Fibroblast of skin of left quadriceps (primary cell): ENCODE measurements at places on chromosomes 6 and 20.

DNA sequence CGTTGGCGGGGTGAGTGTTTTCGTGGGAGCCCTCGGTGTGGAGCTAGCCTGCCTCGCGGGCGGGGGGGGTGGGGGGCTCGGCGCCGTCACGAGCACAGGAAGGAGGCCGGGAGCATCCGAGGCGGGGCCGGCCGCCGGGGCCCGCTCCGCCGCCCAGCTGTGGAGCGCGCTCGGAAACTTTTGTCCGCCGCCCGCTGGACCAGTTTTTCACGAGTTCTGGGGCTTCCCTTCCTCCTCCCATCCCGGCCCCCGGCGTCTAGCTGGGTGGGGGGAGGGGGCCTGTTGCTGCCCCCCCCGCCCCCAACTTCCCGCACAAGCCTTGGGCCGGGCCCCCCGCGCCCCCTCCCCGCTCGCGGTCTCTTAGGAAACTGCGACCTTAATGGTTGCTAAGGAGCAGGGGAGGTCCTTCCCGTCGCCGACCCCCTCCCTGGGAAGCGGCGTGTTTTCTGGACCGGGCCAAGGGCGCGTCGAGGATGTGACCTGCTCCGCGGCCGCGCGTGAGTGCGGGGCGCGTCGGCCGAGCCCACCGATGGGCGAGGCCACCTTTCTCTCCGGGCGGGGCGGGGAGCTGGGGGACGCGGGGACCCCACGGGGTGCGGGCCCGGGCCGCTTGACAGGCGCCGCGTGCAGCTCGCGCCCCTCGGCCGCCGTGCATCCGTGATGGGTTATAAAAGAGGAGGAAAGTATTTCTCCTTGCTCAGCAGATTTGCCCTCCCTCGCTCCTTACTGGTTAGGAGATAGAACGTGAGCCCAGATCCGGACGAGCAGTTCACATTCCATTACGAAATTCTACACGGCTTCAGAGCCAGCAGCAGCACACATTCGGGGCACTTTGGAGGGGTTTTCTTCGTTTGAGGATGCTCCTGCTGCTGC is 1.4 kb downstream of the RREB1 start:
- peak; percentile 61 for DNase-seq

DNA sequence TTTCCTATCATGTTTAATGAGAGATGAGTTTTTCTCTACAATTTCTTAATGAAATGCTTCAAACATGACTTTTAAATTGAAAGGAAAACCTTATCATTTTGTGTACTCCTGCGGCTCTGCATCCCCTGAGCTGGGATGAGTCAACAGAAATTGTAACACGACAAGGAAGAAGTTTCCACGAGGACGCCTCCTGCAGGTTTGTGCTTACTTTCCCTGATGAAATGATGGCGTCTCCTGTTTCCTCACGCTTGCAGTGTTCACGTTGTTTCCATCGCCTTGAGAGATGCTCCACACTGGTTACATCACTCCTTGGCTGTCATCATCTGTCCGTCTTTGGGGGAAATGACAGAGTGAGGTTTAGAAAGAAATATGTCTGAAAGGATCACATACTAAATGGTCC is 233.7 kb upstream of the ZFP64 start:
- peak; percentile 87 for DNase-seq

DNA sequence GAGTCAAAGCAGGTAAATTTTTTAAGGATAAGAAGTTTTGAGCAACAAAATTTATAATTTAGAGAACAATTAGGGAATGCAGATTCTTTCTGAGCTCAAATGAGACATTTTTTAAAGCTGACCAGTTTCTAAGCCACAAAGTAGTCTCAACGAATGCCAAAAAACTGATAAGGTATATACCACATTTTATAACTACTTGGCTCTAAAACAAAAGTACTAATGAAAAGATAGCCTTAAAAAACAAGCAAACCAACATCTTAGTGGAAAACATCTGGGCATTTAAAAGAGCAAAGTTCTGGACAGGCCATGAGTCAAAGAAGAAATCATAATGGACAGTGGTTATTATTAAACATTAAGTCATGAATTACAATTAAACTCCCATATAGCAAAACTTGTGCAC is 23.2 kb upstream of the RNF146 start:
- no peak for DNase-seq

GRCh38 chr6:15441215-15441868 is 195.5 kb downstream of the JARID2 start:
- peak; percentile 52 for DNase-seq

DNA sequence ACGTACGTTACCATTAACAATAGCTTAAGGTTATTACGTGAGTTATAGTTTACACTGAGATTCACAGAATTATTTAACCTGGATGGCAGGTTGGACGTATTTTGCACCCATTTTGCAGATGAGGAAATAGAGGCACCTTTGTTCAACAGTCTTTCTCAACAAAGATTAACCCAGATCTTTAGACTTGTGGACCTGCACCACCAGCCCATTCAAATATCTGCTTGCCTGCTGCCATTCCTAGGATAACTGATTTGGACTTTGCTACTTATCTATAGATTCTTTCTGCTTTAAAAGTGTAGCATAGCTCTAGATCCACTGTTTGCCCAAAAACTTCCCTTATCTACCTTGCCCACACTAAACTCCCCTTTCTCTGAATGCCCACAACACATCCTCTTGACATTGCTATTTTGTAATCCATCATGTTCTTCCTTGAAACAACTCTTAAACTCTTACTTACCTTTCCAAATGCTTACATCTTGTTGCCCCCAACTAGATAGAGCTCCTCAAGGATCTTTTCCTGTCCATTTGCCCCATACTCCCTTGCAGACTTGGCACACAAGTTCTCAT is 56.4 kb upstream of the TNFAIP3 start:
- no peak for DNase-seq

- DNase-seq = no peak
Measured at GRCh38 chr6:126199466-126199865, 140.4 kb upstream of the CENPW start.

DNA sequence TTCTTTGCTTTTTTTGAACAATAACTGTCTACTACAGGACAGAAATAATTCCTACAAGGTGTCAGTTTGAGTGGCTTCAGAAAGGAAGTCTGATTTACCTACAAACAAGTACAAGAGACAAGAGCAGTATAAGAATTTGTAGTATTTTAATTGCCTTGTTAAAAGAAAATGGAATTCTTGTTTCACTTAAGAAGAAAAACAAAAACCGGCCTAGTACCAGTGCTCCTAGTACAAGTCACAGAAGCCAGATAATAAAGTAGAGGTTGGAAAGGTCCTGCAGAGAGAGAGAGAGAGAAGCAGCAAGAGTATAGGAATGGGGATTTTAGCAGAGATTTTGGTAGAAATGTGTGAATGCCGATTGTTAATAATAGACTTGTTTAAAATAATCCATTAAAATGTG is 6.4 kb downstream of the TAB2 start:
- no peak for DNase-seq

- DNase-seq = no peak
Measured at GRCh38 chr20:1402149-1402548, 9.3 kb upstream of the FKBP1A start.

DNA sequence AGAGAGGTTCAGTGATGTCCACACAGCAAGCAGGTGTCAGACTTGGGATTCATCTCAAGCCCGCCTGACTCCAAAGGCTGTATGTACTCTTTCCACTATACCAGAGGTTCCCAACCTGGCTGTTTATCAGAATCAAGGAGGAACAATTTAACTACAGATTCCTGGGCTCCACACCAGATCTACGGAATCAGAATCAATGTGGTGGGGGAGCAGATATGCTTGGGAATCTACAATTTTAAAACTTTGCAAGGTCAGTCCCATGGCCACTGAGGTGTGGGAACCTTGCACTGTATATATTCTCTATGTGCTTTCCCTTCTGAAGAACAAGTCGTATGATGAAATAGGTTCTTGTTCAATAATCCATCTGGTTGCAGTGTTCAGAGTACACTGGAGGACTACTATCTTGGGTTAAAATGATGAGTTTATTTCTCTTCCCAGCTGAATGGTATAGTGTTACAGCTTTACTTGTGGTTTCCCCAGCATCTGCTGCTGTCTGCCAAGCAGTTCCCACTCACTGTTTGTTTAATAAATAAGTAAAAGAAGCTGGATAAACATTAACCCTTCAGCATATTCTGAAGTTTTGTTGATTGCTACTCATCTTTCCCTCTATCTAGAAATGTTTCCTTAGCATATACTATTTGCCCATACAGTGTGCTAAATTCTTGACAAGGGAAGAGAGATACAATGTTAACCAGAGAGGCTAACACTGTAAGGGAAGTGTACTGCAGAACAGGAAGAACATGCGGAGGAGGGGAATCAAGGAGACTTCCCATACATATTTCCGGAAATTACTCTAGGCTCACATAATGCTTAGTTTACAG is 9.9 kb downstream of the TTI1 start:
- peak; percentile 74 for DNase-seq

GRCh38 chr6:109229536-109229935 is 134.2 kb downstream of the CEP57L1 start:
- DNase-seq = no peak

GRCh38 chr6:344816-345340 is 46.7 kb upstream of the IRF4 start:
- DNase-seq = peak; percentile 71

DNA sequence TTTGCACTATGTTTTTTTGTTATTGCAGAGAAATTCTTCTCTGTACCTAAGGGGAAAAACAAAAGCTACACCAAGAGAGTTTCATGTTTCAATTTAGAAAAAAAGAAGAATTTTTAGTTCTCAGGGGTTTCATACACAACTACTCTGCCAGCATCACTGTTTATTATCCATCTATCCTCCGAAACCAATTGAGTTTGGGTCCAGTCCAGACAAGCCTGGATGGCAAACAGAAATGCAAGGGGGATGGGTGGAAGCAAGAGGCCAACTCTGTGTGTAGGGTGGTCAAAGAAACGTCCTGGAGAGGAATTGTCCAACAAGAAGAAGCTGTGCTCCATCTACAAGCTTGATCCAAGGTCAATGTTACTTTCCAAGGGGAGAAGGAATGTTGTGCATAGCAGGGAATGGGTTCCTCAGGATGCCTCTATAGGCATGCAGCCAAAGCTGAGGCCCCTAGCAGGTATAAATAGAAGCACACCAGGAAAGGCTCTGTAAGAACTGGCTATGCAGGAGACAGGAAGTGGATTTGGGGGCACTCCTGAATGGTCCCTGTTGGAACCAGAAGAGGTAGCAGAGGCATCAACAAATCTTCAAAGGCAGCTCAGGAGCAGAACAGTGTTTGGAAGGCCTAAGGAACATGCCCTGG is 64.4 kb downstream of the FILIP1 start:
- no peak for DNase-seq

DNA sequence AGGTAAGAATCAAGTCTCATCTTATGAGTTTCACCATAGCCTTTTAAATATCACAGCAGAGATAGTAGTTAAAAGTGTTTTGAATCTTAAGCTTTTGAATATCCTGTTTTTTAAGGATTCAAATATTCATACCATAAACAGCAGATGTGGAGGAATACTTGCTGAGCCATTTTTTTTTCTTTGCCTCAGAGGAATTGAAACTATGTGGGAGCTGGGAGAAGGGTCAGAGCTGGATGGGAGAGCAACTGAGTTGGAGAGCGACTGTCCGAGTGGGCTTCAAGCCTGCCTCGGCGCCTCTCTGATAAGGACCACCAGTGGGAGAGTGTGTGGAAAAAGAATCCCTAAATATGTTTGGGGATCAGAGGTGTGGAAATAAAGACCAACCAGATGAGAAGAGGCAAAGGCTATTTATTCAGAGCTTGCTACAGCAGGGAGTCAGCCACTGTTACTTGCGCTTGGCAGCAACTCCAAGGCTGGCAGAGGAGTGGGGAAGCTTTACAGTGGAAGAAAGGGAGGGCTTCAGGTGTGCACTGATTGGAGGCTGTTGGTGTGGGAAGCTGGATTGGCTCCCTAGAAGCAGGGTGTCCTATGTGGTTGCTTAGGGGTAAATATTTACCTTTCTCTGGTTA is 34.3 kb upstream of the MCUR1 start:
- no peak for DNase-seq

GRCh38 chr6:25971187-25971821 is 8.7 kb downstream of the TRIM38 start:
- DNase-seq = peak; percentile 84

DNA sequence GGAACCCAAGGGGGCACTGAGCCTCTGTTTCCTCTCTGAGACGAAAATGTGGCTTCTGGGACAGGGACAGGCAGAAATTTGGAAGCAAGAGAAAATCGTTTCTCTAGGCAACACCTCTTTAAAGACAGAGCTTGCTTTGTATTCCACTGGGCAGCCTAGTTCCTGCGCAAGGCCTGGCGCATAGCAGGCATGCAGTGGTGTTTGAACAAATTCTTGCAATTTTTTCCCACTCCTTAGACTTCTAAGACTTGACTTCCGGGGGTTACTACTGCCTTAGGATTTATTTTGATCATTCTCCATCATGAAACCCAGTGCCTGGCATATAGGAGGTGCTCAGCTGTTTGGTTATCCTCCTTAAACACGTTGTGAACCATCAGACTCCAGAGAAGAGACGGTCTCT is 249.0 kb upstream of the KCNG1 start:
- DNase-seq = no peak

GRCh38 chr6:160104821-160105517 is 16.6 kb upstream of the SLC22A1 start:
- DNase-seq = no peak

GRCh38 chr6:11878735-11879134 is 100.1 kb upstream of the ADTRP start:
- DNase-seq = peak; percentile 9

GRCh38 chr6:33802186-33802958 is 1.4 kb downstream of the MLN start:
- DNase-seq = no peak

DNA sequence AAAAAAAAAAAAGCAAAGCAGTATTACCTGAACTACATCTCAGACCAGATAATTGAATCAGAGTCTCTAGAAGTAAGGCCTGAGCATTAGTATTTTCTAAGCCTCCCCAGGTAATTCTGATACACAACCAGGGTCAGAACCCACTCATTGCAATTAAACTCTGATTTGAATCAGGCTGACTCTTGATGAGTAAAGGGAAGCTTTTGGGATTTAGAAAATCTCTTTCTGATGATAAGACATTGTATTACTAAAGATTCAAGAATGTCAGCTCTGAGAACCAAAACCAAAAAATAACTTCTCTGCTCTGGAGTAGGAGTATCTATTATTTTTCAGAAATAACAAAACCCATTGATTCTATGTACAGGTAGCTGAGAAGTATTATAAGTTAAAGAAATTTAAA is 100.1 kb upstream of the COL21A1 start:
- DNase-seq = no peak

- DNase-seq = no peak
Measured at GRCh38 chr6:112214739-112215269, 39.6 kb downstream of the LAMA4 start.

GRCh38 chr20:18132663-18133062 is 5.0 kb upstream of the KAT14 start:
- DNase-seq = no peak

DNA sequence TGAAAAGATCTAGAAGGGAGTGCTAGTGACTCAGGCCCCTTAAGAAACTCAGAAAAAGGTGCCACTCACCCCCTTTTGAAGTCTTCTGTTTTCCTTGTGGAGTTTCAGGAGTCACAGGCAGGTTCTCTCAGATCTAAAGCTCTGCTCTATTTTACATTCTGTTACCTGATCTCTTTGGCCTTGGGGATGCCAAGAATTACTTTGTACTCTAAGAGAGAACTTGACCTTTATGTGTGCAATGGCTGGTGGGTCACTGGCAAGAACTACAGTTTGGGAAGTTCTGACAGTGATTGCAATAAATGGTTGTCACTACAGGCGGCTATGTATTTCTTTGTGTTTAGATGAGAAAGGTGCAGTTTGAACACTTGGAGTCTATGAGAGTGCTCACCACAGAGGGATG is 24.2 kb upstream of the ENPP4 start:
- DNase-seq = no peak
